ENCODE measurements at places on chromosomes 5 and 9.
A peak's percentile ranks its signal among the peaks of the same experiment; 100 is the strongest.

- no peak for DNase-seq
Measured at GRCh38 chr5:133902511-133903118, 65.8 kb downstream of the C5orf15 start.

DNA sequence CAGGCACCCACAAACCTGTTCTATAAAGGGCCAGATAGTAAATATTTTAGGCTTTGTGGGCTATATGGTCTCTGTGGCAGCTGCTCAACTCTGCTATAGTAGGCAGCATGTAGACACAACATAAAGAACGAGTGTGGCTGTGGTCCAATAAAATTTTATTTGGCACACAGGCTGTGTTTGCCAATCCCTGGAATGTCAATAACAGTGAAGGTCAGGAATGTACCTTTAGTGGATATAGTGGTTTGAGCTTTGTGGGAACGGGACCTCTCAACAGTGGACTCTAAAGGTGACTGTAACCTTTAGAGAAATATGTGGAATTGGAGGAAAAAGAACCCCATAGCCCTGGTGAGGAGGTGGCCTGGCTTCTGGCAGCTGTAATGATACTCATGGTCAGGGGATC, 145.2 kb downstream of the MAST4 start:
- no peak for DNase-seq

GRCh38 chr5:148791334-148791667, 35.1 kb upstream of the ADRB2 start:
- DNase-seq = no peak

- DNase-seq = no peak
Measured at GRCh38 chr5:89081360-89081759, 198.4 kb upstream of the MEF2C start.

GRCh38 chr9:71544464-71544863, 223.8 kb downstream of the CEMIP2 start:
- DNase-seq = no peak

DNA sequence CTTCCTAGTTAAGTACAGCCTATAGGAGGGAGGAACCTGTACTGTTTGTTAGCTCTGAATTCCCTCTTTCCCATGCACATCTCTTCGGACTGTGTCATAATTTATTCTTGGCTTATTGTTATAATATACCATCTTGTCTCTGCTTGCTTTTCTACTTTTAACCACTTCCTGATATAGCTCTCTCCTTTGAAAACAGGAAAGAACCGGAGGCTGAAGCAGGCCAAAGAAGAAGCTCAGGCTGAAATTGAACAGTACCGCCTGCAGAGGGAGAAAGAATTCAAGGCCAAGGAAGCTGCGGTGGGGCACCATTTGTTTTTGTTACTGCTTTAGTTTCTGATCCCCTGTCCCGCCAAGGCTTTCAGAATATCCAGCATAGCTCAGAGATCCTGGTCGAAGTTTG, 4.8 kb downstream of the ATP6V1G1 start:
- peak; percentile 35 for DNase-seq

DNA sequence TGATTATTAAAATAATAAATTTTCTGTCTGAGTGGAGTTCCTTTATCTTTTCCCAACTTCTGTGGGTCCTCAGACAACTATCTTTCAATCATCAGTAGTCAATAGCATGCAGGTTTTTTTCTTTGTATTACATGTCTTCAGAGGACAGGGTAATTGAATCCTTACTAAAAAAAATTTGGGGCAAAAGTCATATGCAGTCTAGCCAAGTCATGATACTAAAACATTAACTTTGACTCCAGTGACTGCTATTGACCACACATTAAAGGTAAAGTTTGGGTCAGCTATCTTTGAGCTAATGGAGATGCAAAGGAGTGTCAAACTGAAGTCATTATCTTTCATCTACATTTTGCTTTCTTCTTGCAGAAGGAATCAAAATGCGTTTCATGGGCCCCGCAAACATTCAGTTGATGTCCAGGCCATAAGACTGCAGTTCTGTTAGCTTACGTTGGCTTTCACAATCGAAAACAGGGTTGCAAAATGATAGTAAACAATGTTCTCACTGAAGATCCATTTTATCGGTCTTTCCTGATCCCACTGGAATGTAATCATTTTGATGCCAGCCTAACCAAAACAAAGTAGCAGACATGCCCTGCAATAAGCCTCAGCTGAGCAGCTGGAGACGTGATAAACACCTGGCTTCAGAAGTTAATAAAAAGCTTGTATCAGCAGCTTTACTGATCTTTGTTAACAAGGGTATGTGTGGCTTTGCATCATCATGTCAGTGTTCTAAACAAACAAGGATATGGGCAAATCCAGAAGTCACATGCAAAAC, 186.1 kb upstream of the PRLR start:
- no peak for DNase-seq

DNA sequence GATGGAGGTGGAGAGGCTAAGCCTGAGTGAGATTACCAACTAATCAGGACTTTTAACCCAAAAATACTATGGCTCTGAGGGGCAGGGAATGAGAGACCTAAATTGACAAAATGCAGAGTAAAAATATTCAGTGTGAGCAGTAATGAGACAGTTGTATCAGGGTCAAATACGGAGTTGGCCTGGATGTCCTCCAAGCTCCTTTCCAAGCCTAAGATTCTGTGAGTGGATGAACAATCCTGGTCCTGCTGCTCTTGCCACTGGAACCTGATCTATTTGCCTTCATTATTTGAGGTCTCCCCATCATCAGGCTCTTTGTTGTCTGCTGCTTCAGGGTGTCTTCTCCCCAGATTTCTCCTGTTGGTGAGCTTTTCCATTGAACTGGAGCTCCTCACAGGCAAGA, 1.1 kb downstream of the PDCD1LG2 start:
- no peak for DNase-seq

- DNase-seq = peak; percentile 17
Measured at GRCh38 chr5:14946815-14947620, 75.4 kb upstream of the ANKH start.

- DNase-seq = no peak
Measured at GRCh38 chr9:108445431-108446071, 410.2 kb downstream of the ACTL7B start.

DNA sequence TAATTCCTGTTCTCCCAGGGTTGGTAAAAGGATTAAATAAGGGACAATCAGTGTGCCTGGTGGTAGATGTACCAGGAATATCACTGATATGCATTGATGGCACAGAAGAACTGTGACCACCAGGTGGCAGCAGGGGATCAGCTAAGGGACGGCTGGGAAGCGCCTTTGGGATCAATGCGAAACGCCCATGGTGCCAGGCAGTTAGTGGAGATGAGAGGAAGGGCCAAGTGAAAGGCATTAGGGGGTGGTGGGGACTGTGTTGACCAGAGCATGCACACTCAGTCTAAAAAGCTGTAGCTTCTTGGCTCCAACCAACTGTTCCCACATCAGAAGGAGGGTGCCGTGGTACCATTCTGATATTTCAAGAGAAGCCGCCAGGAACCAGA, 55.6 kb downstream of the ARHGEF37 start:
- DNase-seq = no peak

- no peak for DNase-seq
Measured at GRCh38 chr5:178553517-178553916, 36.7 kb downstream of the COL23A1 start.

GRCh38 chr5:176388003-176388443, 375 bp downstream of the NOP16 start:
- no peak for DNase-seq

DNA sequence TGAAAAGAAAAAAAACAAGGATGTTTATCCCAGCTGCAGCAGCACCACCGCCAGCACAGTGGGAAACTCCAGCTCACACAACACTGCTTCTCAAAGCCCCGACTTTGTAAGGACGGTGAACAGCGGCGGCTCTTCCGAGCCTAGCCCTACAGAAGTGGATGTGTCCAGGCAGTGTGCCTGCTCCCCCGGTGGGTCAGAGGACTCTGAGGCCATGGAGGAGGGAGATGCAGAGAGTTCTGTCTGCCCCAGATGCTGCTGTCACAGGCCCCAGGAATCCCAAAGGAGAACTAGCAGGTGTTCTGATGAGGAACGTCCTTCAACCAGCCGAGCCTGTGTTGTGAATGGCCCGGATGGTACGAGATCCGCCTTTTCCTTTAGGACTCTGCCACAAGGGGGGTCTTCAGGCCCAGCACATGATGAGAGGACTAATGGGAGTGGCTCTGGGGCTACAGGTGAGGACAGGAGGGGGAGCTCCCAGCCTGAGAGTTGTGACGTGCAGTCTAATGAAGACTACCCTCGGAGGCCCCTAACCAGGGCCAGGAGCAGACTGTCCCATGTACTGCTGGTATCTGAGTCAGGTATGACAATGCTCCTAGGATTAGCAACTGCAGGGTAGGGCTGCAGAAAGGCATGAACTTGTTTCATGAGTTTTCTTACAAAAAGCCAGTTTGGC, 43.7 kb downstream of the FBXO38 start:
- no peak for DNase-seq

DNA sequence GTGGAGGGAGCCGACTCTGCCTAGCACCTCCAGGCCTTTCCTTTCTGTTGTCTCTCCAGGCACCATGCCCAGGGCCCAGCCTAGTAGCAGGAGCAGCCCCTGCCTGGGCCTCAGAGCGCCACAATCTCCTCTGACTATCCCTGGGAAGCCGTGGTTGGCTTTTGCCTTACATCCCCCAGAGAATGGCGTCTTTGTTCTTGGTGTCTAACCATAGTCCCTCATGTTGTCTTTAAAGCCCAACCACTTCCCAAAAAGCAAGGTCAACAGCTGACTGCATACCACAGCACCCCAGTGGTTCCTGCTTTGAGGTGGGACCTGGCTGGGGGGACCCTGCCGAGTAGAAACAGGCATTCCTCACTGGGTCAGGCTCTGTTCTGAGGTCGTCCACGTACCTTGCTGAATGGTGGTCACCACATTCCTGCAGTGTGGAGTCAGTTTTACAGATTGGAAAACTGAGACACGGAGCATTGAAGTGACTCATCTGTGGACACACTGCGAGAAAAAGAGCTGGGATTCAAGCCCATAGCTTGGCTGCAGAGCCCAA, 13.7 kb upstream of the CERCAM start:
- DNase-seq = no peak

- DNase-seq = no peak
Measured at GRCh38 chr9:96859461-96860198, 5.3 kb upstream of the ZNF782 start.

DNA sequence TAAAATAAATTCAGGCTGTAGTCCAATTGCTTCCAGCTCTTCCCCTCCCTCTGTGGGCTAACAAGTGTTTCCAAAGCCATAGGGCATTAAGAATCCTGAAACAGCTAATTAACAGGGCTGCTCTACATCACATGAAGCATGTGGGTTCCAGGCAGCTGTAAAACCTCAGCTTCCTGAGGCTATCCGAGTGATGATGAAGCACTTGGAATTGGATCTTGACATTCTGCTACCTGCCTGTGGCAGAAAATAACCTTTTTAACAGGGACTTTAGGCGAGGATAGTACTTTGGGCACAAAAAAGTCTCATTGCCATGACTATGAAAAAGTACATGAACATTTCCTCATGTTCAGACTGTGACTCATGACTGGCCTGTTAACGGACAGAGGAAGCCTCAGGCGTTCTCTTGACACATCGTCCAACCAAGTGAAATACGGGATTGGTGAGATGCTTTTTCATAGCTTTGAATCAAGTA, 107.2 kb downstream of the PDE4D start:
- DNase-seq = no peak

Measured in T-helper 1 cell (primary cell).